ENCODE measurements at places on chromosomes 7 and 10. TPM values are rescaled to one million over a fixed set of nuclear protein-coding genes. Genes with fewer than 3 reads are reported as not detected.

DNA sequence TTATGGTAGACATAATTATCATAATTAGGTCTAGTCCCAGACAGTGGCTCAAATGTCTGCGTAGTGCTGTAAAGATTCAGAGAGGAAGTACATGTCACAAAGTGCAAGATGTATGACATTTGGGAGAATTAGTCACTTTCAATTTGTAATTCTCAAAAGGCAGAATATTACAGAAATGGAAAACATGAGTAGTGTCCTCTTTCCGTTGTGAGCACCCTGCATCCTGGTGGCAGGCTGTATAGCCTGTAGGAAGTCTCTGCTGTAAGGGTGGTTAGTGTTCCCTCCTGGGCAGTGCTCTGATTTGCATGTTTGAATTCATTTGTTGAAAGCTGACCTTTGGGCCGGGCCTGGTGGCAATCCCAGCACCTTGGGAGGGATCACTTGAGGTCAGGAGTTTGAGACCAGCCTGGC lies 17.0 kb downstream of the CDK14 start:
- DNase-seq: no peak

DNA sequence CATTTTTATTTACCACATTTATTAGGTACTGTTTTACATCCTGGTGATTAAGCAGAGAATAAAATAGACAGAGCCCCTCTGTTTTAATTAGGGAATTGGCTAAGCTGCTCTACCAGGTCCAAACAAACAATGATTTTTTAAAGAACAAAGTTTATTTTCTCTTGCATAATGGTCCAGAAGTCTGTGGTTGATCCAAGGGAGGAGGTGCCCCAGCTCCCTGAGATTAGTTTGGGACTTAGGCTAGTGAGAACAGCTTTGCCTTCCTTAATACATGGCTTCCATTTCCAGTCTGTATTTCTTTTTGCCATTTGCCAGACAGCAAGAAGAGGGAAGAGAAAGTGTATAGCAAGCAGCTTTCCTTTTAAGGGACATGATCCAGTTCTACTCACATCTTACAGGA lies 2.9 kb upstream of the MIOS start:
- DNase-seq: no peak

POM121C gene
- 19.5 TPM for total RNA-seq

CCDC136 gene
- total RNA-seq: 16.4 TPM

- DNase-seq: peak; percentile 24
These were observed 151.8 kb upstream of the AHR start for GRCh38 chr7:17146621-17147020.

SYT15 gene
- 1.1 TPM for total RNA-seq

GRCh38 chr10:79414714-79415113 lies 30.7 kb downstream of the ZCCHC24 start:
- no peak for DNase-seq

GRCh38 chr10:3692387-3692999 lies 92.5 kb downstream of the KLF6 start:
- no peak for DNase-seq

GRCh38 chr7:85030893-85031292 lies 156.0 kb downstream of the SEMA3D start:
- DNase-seq: peak; percentile 78

DNA sequence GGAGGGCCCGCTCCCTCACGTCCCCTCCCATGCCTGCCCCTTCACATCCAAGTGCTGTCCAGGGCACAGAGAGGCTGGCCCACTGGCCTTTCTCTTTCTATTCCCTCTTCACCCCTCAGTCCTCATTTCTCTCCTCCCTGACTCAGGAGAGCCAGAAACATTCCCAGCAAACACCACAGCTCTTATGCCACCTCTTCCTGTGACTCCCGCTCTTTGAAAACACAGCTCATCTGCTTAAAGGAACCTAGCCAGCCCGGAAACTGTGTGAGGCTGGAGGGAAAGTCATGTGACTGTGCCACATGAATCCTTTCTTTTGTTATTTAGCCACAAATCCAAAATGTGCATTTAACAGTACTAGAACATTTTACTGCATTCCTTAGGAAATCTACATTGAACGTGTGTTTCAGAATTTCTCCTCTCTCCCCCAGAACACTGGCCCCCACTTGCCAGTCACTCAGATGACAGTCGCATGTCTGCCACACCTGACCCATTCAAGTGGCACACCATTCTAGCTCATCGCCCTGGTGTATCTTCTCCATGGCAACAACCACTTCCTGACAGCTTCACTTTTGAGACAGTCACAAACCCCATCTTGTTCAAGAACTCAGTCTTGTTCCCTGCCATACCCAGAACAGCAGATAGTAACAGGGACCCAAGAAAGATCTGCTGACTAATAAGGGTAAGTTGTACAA lies 42.8 kb downstream of the GRB10 start:
- no peak for DNase-seq

DNA sequence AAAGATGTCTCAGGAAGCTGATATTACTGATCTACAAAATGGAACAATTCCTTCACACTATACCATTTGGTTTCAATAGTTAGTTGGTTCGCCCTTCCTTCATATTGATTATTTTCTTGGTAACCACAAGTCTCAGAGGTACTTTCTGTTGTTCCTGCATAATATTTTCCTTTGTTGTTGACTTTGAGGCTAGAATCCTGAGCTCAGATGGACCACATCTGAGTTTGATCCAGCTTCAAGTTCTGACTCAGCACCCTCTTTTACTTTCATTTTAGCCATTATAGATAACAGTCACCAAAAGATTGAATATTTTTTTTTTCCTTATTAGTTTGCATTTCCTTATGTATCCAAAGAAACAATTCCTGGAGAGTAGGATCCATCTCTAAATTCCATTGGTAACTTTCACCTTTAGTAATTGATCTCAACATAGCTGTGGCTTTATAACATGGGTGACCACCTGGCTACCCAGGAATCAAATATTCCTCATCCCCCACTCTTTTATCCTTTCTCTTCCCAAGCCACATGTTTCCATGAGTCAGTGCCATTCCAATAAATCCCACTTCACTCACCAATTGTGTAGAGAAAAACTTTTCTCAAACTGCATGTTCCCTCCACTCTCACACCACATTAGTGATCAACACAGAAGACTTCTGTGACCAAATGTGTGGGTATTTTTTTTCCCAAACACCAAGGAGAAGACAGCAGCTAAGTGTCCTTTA lies 9.7 kb upstream of the ABCA13 start:
- no peak for DNase-seq

DNA sequence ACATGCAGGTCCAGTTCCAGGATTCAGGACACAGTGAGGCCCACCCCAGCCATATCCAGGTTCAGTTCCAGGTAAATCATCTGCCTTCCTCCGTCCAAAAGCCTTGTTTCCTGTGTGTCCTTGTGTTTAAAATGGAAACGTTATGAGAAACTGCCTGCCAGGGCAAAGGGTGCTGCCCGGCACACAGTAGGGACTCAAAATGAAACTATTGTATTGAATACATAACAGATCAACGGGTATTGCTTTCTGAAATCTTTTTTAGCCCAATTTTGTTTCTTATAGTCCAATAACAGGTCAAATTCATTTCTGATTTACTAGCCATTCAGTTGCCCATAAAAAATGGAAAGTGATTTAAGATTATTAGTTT lies 115.5 kb downstream of the EGFR start:
- no peak for DNase-seq

DNA sequence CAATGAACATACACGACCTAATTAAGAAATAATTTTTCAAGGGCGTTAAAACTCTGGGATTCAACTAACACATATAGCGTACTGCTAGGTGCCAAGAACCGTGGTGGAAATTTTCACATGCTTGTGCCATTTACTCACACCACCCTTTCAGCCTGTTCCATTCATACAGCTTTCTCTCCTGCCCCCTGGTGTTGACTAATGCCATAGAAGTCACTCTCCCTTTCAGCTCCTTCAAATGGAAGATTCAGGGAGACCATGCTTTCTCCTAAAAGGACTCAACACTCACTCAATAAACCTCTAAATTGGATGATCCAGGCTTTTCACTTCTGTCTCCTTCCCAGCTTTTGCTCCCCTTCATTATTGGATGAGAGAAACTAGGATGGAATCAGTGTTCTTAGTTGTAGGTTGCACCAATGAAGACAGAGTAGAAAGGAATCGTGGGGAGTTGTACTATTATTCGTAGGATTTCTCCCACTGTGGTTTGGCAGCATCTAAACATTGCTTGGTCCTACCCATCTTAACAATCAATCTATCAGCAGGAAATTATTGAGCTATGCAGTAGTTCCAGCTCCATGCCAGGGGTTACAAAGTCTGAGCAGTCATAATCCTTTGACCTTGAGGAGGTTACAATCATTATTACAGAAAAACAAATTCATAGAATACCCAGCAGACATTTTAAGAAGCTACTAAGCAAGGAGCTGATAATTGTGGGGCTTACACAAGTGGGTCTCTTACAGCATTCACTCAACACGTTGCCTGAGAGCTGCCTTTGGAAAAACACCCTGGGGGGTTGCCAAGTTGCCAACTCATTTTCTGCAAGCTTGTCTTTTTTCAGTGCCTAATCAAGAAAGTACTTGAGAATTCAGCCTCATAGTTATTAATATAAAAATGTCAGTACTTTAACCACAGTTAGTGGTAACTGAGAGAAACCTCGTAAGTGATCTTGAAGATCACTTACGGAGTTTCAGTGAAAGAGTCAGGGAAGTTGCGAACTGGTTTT lies 2.8 kb upstream of the PPP1R3C start:
- peak; percentile 91 for DNase-seq

GRCh38 chr7:92421676-92422435 lies 25.4 kb upstream of the GATAD1 start:
- DNase-seq: peak; percentile 46

CCDC6 gene
- 37.2 TPM for total RNA-seq

CARD11 gene
- 1.4 TPM for total RNA-seq

DNA sequence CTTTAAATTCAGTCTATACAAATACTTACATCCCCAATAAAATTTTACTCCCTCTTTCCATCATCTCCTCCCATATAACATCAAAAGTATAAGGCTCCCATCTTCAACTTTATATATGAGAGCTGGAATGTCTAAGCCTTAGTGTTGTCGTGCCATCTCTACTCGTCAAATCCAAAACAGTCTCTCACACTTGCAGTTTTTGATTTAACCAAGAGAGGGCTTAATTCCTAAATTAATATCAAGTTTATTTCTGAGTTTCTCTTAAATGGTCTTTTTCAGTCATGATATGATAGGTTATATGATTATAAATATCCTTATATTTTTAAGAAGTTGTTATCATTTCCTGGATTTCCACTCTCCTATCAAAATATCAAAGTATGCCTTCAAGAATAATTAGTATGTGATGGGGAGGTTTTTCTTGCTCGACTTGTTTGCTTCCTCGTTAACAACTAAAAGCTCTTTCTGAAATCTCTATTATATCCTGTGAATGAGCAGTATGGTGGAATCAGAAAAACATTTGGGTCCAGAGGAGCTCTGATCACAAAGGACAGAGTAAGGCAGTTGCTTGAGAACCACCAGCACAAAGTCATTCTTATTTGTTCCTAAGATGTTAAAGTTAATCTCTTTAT lies 12.5 kb upstream of the LIPK start:
- DNase-seq: no peak

PLEKHA1 gene
- total RNA-seq: 65.4 TPM

GRCh38 chr7:32153006-32153405 lies 82.8 kb upstream of the PDE1C start:
- DNase-seq: no peak

DAGLB gene
- total RNA-seq: 15.4 TPM

DNA sequence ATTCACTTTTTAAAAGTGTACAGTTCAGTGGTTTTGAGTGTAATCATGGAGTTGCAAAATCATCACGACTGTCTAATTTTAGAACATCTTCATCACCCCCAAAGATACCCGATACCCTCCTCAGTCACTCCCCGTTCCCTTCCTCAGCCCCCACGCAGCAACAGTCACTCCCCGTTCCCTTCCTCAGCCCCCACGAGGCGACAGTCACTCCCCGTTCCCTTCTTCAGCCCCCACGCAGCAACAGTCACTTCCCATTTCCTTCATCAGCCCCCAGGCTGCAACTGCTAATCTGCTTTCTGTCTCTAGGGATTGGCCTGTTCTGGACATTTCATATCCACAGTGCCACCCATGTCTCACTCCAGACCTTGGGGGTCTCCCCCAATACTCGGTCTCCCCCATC lies 161.6 kb upstream of the PPP2R2D start:
- no peak for DNase-seq

OR2A42 gene
- not detected for total RNA-seq

GRCh38 chr10:124134251-124134893 lies 41.0 kb upstream of the CHST15 start:
- no peak for DNase-seq

DNA sequence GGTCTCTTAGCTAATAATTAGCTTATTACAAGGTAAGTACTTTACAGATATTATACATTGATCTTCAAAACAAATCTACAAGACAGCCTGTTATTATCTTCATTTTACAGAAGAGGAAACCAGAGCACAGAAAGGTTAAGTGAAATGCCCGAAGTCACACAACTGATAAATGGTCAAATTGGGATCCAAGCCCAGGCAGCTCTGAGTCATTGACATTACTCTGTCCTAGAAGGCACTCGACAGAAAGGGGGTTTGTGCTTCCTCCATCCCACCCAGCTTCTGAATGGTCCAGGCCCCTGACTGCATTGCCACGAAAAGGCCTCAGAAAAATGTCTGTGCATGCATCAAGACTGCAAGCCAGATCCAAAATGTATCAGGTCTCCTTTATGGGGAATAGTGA lies 81.3 kb upstream of the ZNF438 start:
- no peak for DNase-seq

LIPJ gene
- total RNA-seq: 0.21 TPM

GRCh38 chr7:27678617-27679260 lies 16.1 kb upstream of the HIBADH start:
- no peak for DNase-seq

CFAP70 gene
- total RNA-seq: 1.8 TPM

SOSTDC1 gene
- total RNA-seq: 21.8 TPM

DNA sequence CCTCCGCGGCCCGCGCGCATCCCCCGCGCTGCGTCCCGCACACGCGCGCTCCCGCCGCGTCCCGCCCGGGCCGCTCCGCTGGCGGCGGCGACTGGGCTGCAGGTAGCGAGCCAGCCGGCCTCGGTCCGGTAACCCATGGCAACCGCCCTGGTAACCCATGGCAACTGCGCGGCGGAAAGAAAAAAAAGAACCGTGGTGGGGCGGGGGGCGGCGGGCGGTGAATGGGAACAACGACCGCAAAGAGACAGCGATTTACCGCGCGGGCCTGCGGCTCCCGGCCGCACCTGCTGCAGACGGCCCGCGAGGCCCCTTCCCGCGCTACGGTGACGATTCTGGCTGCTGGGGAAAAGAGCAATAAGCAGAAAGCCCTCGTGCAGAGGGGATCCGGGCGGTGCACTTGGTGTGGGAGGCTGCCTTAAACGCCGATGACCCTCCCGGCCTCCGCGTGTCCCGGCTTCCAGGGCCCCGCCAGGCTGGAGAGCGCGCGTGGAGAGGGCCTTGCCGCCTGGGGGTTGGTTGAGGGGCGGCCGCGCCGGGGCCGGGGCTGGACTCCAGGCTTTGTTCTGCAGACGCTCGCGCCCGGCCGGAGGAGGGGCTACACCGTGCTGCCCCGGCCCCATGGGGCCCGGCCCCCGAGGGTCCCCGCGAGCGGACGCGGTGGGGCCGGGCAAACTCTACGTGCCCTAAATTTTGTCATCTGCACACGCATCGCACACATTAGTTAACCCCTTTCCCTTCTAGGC lies 84.7 kb downstream of the SNX10 start:
- peak; percentile 39 for DNase-seq
